Bladder microvascular endothelial cell (primary cell): ENCODE measurements at places on chromosomes 4 and X. TPM values are rescaled to one million over a fixed set of nuclear protein-coding genes. Genes with fewer than 3 reads are reported as not detected.

The ADH1A gene
- not detected in 2 replicates for total RNA-seq

The MORF4L2 gene
- total RNA-seq = 289 and 375 TPM in 2 replicates

The PDZD4 gene
- total RNA-seq = 0.76 TPM in 1 of 2 replicates, not detected in the other

The ADH7 gene
- not detected in 2 replicates for total RNA-seq
